Subcutaneous adipose tissue (tissue), 4 donors: ENCODE measurements at places on chromosomes 5 and 9. TPM values are rescaled to one million over a fixed set of nuclear protein-coding genes. Genes with fewer than 3 reads are reported as not detected.

The PIP5KL1 gene
- 1.0 TPM for total RNA-seq

The ZNF189 gene
- 29.5 TPM for total RNA-seq

The PCDHB12 gene
- total RNA-seq, result 3.1 TPM

The C9orf152 gene
- total RNA-seq, result not detected
